ENCODE measurements at places on chromosomes 5 and 9. TPM values are rescaled to one million over a fixed set of nuclear protein-coding genes. Genes with fewer than 3 reads are reported as not detected.

SYK gene
- total RNA-seq = 0.48 TPM

SLC46A2 gene
- total RNA-seq = not detected

SAXO1 gene
- not detected for total RNA-seq

NUTM2G gene
- not detected for total RNA-seq

GLDC gene
- total RNA-seq = 0.64 TPM

MLANA gene
- not detected for total RNA-seq

ATG12 gene
- 33.4 TPM for total RNA-seq

ASPN gene
- total RNA-seq = not detected

FOXD4L5 gene
- not detected for total RNA-seq

FGF18 gene
- total RNA-seq = 0.21 TPM

SPAG8 gene
- 0.68 TPM for total RNA-seq

DENND1A gene
- 22.1 TPM for total RNA-seq

KCNN2 gene
- not detected for total RNA-seq

NR2F1-AS1 gene
- total RNA-seq = not detected

PCDHB13 gene
- total RNA-seq = not detected

ZNF782 gene
- 4.0 TPM for total RNA-seq

SMIM32 gene
- total RNA-seq = not detected
